Stimulated activated naive CD4-positive, alpha-beta T cell (primary cell): ENCODE measurements at places on chromosomes 4 and X.

DNA sequence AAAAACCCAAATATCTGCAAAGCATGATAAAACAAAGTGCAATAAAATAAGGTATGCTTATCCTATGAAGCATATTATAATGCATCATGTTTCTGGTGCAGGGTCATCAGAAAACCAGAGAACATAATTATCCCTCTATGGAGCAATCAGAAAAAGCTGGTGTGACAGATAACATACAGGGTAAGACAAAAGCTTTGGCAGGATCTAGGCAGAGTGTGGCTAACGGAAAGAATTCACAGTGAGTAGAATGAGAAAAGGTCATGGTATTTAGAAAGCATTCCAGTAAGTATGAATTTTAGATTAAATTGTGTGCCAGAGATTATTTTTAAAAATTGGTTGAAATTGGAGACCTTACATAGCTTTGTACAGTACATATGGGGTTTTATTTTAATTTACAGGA lies 29.0 kb upstream of the UGT2B4 start:
- no peak for DNase-seq

DNA sequence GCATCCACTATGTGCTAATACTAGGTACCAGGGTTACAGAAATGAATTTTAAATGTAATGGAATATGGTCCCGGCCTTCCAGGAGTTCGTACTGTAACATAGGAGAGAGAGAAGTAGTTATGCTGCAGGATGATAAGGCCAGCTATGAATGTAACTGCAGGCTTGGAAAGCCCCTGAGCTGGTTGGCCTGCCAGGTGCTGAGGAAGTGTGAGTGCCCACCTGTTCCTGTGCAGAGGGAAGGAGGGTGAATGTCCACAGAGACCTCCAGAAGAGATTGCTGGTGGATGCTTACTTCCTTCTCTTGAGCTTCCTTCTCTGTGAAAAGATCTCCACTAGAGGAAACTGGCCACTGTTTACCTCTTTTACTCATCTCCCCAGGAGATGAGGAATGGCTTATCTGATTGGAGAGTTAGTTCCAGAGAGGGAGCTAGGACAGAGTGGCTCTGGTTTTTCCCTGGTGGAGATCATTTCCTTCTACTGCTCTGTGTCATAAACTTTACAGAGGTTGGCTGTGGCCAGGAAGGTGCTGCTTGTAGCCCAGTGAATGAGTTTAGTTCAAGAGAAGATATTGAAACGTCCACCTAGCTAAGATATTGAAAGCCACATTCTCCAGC lies 114.0 kb upstream of the LNX1 start:
- DNase-seq, result no peak

DNA sequence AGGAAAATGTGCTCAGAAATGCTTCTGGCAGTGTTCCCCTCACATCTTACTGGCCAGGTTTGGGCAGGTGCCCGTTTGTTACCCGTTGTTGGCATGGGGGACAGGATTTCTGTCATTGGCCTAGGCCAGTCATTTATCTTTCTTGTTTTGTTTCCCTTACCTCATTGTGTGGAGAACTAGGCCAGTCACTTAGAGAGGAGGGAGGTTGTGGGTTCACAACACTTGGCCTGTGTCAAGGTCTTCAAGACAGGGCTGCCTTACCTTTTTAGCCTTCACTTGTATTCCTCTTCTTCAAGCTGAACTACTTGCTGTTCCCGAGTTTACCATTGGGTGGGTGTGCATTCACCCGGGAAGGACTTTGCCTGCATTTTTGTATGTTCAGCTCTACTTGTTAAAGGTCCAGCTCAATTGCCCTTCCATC lies 17.7 kb downstream of the SNX25 start:
- no peak for DNase-seq

DNA sequence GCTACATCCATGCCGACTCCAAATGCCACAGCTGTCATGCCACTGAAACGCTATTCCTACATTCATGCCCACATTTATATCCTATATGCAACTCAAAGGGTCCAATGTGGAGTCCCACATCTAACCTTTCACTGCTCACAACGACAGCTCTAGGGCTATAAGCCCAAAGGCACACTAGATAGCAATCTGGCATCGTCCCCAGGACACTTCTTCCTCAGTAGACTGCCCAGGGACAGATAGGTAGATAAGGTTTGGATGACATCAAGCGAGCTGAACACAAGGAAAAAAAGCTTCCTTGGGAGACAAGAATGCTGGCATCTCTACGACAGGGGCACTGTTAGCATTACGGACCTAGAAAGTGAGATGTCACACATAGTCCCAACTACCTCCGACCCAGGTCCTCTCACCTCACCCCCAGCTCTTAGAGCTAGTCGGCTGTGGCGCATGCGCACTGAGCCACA lies 685 bp downstream of the RAB9B start:
- no peak for DNase-seq
